ENCODE measurements at places on chromosomes 2 and 18.

GRCh38 chr2:152646264-152646663, 71.0 kb downstream of the PRPF40A start:
- DNase-seq, result no peak

GRCh38 chr2:164069540-164069939, 333.7 kb upstream of the FIGN start:
- no peak for DNase-seq

DNA sequence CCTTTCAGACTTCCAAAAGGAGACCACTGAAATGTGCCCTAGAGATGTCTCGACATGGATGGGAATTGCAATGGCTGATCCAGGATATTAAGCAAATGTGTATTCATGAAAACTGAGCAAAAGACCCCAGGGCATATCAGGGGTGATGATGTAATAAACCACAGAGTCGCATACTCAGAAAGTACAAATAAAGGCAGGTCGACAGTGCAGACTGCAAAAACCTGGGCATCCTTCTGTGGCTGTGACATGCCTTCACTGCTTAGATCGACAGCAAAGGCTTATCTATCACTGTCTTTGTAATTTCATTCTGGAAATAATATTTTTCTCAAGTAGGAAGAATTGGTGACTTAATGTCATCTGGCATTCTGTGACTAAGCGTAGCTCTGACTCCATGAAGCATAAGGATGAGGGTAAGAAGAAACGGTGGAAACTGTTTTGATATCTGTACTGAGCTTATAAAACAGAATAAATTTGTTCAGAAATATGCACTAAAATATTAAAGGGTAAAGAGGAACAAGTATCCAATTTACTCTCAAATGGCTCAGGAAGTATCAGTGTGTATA, 115.6 kb upstream of the NRP2 start:
- DNase-seq, result no peak

GRCh38 chr2:202376460-202377206, 506 bp downstream of the BMPR2 start:
- DNase-seq, result peak; percentile 5

- no peak for DNase-seq
Observed at GRCh38 chr2:214542295-214542694, 131.4 kb downstream of the VWC2L start.

GRCh38 chr2:111712940-111713515, 171.0 kb downstream of the ANAPC1 start:
- DNase-seq, result no peak

GRCh38 chr2:75464348-75464946, 96.3 kb downstream of the EVA1A start:
- DNase-seq, result no peak

- DNase-seq, result no peak
Observed at GRCh38 chr2:15127301-15127700, 433.8 kb downstream of the NBAS start.

DNA sequence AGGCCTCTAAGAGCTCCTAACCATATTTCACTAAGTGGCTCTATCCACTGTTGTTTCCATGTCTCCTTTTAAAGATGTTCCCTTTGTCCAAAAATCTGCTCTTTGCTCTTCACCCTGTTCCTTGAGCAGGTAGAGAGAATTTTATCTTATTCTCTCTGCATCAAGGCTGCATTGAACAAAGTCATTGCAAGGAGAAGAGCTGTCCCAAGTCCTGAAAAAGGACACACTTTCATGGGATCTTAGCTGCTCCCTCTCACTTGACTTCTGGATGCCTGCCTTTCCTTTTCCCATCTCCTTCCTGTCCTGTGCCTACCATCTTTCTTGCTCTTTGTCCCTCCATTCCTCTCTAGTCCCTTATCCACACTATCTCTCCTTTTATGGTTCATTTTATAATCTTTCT, 235.2 kb upstream of the THSD7B start:
- no peak for DNase-seq

DNA sequence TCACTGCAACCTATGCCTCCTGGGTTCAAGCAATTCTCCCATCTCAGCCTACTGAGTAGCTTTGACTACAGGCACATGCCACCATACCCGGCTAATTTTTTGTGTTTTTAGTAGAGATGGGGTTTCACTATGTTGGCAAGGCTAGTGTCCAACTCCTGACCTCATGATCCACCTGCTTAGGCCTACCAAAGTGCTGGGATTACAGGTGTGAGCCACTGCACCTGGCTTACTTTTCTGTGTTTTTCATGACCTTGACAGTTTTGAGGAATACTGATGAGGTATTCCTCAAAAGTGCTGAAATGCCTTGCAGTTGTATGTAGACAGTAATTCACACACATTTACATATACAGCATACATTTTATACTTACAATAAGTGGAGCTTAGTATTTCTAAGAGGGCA, 126.1 kb downstream of the PHLPP1 start:
- DNase-seq, result no peak

GRCh38 chr18:36451454-36452251, 154.1 kb downstream of the FHOD3 start:
- DNase-seq, result no peak

DNA sequence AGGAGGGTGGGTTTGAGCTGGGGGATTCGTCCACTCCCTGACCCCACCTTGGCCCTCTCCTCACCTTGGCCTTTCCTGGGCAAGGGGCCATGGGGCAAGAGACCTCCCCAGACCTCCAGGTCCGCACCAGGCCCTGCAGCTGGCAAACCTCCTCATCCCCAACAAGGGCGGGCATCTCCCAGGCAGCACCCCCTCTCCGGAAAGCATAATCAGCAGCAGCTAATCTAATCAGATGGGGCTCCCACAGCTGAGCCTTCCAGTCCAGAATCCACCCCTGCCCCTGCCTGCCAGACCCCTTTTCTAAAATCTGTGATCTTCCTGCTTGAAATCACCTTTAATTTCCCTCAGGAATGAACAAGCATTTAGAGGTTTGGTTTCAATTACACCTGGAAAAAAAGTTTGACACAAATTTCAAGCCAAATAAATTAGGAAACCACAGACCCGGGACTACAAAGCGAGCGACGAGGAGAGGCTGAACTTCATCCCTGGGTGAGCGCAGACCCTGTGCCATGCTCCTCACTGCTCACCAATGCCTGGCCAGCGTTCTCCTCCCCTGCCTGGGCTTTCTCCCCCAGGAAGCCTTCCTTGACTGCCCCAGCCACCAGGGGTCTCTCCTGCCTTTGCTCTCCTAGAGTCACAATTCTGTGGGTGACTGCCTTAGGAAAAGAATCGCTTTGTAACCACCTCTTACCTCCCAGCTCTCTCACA, 143.0 kb upstream of the MYCN start:
- DNase-seq, result no peak
